ENCODE measurements at places on chromosomes 12 and 14.
A peak's percentile ranks its signal among the peaks of the same experiment; 100 is the strongest.

- no peak for DNase-seq
Observed at GRCh38 chr12:100799770-100800169, 5.2 kb downstream of the ANO4 start.

- no peak for DNase-seq
Observed at GRCh38 chr14:63659726-63660125, 18.1 kb upstream of the WDR89 start.

GRCh38 chr12:110109037-110109836 lies 14.9 kb upstream of the IFT81 start:
- no peak for DNase-seq

DNA sequence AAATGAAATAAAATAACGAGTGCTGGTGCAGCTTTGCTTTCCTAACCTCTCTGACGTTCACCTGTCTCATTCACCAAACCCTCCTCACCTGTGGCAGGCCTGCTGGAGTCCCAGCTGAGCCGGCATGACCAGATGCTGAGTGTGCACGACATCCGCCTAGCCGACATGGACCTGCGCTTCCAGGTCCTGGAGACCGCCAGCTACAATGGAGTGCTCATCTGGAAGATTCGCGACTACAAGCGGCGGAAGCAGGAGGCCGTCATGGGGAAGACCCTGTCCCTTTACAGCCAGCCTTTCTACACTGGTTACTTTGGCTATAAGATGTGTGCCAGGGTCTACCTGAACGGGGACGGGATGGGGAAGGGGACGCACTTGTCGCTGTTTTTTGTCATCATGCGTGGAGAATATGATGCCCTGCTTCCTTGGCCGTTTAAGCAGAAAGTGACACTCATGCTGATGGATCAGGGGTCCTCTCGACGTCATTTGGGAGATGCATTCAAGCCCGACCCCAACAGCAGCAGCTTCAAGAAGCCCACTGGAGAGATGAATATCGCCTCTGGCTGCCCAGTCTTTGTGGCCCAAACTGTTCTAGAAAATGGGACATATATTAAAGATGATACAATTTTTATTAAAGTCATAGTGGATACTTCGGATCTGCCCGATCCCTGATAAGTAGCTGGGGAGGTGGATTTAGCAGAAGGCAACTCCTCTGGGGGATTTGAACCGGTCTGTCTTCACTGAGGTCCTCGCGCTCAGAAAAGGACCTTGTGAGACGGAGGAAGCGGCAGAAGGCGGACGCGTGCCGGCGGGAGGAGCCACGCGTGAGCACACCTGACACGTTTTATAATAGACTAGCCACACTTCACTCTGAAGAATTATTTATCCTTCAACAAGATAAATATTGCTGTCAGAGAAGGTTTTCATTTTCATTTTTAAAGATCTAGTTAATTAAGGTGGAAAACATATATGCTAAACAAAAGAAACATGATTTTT lies 17.1 kb upstream of the AMN start:
- no peak for DNase-seq

- DNase-seq, result no peak
Observed at GRCh38 chr14:78131616-78132015, 38.6 kb upstream of the NRXN3 start.

DNA sequence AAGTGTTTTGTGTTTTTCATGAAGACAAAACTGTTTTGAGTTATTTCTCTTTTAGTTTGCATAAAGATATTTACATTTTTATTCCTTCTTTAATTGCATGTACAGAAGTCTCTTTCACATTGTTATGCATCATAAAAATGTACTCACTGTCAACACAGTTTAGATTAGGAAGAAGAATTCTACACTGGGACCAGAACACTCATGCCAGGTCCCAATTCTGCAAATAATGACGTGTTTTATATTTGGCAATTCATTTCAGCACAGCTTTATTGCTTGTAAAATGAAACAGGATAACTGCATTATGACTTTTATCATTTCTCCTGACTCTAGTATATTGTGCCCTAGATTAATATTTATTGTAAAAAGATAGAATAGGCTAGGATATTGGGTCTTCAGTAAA lies 369.2 kb downstream of the NAV3 start:
- DNase-seq, result no peak

DNA sequence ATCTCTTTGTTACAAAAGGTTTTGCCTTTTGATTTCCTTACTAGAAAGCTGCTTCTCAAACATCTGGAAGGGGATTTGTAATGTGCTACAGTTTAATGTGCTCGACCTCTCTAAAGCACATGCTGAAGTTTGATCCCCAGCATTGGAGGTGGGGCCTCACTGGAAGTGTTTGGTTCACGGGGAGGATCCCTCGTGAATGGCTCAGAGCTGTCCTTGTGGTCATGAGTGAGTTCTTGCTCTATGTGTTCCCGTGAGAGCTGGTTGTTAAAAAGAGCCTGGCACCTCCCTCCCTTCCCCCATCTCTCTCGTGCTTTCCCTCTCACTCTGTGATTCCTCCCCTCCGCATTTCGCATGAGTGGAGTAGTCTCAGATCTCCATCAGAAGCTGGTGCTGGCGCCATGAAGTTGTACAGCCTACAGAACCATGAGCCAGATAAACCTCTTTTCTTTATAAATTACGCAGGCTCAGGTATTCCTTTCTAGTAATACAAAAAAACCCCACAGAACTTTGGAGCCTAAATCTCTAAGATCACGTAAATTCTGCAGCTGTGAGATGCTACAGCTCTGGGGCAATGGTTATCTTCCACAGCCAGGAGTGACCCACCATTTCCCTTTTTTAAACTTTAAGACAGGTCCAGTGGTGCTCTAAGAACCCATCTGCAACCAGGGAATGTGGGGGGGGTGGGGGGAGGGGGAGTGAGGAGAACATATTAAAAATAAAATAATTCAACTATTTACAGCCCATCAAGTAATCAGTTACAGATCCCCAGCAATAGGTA lies 214.4 kb downstream of the FOXN3 start:
- no peak for DNase-seq

- no peak for DNase-seq
Observed at GRCh38 chr14:75150150-75150549, 23.3 kb upstream of the NEK9 start.

DNA sequence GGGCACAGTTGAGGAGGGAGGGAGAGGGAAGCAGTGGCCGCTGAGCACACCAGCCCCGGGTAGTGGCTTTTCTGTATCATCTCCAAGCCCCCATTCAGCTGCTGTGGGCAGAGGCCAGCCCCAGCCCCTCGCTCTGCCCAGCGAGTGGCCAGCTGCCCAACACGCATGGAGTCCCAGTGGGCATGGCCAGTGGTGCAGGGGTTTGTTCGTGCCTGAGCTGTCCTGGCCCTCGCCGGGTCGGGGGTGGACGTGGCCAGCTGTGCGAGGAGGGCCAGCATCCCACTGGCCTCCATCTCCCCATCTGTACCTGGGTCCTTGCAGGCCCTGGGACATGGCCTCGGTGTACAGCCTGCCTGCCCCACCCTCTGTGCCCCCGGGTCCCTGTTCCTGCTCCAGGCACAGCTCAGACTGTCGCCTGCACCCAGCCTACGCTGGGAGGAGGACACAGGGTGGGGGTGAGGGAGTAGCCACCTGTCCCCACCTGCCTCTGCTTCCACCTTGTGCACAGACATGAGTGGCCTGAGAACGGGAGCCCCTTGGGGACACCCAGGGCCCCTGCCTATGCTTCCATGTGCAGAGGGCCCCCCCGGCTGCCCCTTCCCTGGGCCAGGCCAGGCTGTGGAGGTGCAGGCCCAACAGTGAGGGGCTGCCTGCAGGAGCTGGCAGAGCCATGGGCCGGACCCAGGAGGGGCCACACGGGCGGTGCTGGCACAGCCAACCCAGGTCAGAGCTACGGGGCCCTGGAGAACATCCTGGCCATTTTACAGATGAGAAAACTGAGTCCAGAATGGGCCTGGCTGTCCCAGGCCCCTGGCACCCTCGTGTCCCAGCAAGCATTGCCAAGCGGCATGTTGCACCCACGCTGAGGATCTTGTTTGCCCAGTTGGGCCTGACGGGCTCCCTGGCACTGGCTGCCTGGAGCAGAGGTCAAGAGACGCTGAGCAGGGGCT lies 4.3 kb downstream of the INF2 start:
- DNase-seq, result no peak

DNA sequence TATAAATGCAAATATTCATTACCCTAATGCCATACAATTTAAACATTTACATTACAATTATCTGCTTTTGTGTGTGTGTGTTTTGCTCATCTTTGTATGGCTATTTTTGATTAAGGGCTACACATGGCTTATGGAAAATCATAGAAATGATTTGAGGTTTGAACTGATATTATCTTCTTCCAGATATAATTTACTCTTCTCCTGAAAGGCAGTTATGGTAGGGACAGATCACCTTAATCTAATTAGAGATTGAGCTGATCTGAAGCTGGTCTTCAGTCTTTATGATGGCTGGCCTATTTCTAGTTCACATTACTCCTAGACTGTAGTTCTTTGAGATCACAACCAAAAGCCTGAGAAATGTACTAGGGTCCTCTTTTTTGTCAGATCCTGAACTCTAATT lies 15.6 kb downstream of the ABHD12B start:
- DNase-seq, result no peak

DNA sequence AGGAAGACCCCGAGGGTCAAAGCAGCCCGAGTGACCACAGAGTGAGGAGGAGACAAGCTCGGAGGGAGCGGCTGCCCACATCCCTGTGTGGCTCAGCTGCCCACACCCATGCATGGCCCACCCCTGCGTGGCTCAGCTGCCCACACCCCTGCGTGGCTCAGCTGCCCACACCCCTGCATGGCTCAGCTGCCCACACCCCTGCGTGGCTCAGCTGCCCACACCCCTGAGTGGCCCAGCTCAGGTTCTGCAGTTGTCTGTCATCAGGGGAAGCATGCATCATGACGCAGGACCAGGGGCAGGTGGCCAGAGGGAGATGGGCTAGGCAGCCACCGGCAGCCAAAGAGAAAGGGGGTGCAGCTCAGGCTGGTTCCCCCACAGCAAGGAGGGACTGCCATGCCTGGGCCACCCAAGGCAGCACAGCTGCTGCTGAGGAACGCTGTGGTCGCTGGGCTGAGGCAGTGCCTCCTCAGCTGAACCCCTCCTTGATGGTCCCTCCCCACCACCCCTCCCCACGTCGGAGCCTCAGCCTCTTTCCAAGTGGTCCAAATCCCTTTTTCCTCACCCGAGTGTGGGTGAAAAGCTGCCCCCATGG lies 33.3 kb upstream of the NUDT14 start:
- no peak for DNase-seq

DNA sequence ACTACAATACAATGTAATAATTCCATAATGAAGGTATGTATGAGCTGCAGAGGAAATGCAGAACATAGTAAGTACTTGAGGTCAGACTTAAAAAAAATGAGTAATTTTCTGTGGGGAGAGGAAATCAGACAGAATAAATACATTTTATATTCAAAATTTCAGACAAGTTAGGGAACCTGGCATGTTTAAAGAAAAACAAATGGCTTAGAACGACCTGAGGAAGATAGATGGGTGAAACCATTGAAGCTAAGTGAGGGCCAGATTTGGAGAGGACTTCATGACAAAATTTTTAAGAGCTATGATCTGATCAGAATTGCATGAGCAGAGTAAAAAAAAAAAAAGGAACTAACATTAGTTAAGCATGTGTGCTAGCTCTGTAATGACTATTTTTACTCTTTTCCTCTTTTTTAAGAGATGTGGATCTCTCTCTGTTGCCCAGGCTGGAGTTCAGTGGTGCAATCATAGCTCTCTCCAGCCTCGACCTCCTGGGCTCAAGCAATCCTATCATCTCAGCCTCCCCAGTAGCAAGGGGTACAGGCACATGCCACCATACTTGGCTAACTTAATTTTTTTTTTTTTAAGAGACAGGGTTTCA lies 157.6 kb upstream of the PDE3A start:
- DNase-seq, result no peak

- DNase-seq, result no peak
Observed at GRCh38 chr12:79119796-79120195, 255.2 kb downstream of the SYT1 start.

DNA sequence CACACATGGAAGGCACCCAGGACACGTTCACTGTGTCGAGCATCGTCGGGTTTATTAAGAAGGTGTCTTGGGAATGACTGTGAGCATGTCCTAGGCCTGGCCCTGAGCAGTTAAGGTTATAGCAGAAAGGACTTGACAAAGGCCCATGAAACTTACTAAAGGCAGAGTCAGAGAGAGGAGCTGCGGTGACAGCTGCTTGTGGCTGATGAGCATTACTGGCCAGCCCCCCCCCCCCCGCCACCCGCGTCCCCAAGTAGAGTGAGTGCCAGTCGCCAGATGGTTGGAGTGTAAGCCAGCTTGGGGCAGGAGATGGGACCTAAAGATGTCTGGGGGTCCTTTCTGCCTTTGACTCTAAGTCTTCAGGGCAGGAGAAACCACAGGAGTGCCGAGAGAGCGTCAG lies 169.9 kb downstream of the TSPAN9 start:
- DNase-seq, result no peak

- no peak for DNase-seq
Observed at GRCh38 chr12:102365365-102365764, 115.0 kb downstream of the IGF1 start.

- no peak for DNase-seq
Observed at GRCh38 chr12:65653321-65653720, 171.0 kb upstream of the HMGA2 start.

- no peak for DNase-seq
Observed at GRCh38 chr12:48414021-48414420, 58.3 kb upstream of the ANP32D start.

DNA sequence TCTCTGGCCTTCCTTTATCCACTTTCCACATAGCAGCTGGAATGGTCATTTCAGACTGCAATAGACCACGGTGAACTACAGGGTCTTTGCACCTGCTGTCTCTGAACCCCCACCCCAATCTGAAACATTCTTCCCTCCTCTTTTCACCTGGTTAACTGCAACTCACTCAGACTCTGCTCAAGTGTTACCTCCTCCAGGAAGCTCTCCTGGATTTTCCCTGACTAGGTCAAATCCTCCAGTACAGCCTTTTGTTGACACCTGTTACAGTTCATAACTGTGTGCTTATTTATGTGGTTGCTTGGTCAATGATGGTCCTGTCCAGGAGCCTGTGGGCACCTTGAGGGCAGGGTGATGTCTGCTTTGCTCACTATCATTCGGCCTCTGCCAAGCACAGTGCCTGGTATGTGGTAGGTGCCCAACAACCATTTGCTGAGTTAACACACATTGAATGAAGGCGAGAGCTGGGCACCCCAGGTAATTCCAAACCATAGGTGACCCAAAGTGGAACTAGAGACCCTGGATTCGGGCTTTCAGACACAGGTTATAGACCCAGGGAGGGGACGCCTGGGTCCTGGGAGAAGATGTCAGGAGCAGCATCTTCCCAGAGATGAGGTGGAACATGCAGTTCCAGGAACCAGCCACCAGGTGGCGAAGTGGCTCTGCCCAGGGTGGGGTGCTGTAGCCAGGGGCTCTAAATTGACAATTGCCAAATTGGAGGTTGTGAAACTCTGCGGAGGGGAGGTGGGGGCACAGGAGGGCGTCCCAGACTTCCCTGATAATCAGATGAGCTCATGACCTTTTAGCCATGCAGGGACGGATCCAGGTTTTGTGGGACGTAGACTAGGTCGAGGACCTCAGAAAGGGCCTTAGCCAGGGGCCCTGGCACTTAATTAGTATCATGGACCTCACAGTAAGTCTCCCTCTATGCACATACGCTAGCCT lies 28.1 kb downstream of the TRPV4 start:
- DNase-seq, result peak; percentile 24

DNA sequence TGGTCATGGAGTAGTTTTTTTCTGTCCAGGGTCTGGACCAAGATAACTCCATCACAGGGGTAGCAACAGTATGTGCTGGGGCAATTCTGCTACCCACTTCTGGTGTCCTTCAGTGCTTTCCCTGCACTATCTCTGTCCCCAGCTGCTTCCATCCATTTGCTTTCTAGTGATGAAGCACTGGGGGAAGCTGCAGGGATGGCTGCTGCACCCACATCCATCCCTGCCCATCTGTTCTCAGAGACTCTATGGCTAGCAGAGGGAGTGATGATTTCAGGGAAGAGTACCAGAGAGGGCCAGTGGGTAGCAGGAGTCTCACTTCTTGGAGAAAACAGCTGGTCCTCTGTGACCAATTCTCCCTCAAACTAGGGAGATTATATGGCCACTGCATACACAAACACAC lies 44.1 kb downstream of the ETV6 start:
- DNase-seq, result no peak

All from bone marrow (tissue), 2 donors.